ENCODE measurements at places on chromosomes 5 and 9.

GRCh38 chr5:9951865-9952516 lies 297.7 kb downstream of the ATPSCKMT start:
- DNase-seq: no peak

- peak; percentile 65 for DNase-seq
These were observed 79.5 kb downstream of the PRRT1B start for GRCh38 chr9:131624636-131625507.

DNA sequence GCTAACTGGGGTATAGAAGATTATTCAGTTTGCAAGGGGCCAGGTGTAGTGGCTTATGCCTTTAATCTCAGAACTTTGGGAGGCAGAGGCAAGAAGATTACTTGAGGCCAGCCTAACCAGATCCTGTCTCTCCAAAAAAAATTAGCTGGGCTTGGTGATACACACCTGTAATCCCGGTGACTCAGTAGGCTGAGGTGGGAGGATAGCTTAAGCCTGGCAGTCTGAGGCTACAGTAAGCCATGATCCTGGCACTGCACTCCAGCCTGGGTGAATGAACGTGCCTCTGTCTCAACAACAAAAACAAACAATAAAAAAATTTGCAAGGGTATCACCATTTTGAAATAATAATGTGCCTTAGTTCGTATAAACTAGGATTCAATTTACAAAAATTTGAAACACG lies 51.3 kb downstream of the BAAT start:
- DNase-seq: no peak

- DNase-seq: peak; percentile 18
These were observed 5.5 kb upstream of the DPM2 start for GRCh38 chr9:127943011-127943662.

DNA sequence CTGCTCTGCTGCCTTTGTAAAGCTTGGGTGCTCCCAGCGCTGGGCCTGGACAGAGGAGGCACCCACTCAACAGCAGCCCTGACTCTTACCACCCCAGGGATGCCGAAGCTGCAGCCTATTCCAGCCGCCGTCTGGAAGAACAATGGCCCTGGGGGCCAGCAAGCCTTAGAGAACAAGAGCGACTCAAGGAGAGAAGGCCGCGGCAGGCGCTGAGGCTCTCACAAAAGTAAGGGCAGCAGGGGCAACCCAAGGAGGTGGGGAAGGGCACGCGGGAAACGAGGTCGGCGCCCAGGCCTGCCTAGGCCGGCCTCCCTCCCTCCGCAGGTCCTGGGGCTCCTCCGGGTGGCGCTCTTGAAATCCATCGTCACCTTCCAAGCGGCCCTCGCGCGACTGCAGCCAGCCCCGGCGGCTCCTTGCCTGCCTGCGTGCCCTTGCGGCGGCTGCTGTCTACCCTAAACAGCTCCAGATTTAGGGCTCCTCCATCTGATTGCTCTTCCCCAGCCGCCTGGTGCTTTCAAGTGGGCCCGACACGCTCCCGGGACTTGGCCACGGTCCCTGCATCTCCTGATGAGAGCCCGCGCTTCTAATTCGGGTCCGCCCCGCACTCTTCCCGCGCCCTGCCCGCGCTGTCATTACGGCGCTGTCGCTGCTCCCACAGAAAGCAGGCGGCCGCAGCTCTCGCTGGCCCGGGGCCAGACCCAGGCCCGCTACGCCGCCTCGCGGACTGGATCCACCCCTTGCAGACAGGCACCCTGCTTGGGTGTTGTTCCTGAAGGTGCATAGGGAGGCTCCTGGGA lies 213.3 kb downstream of the SEMA6A start:
- DNase-seq: peak; percentile 78

GRCh38 chr9:84971571-84971970 lies 302.0 kb downstream of the NTRK2 start:
- no peak for DNase-seq

DNA sequence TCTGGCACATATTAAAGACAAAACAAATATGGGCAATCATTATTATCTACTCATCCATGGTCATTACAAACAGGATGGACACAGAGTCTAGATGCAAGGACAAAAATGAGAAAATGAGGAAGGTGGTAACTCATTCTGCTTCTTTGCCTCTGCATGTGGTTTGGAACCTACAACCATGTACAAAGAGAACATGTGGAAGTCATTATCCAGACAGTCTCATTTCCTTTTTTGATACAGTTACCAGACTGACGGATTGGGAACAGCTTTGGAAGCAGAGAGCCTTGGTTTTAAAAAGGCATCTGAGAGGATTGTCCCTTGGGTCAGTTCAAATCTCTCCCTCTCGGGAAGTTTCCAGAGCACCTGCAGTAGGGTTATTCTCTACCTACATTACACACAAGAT lies 433.4 kb upstream of the TNC start:
- DNase-seq: no peak

- no peak for DNase-seq
These were observed 757.5 kb upstream of the CTNND2 start for GRCh38 chr5:12661617-12662370.

DNA sequence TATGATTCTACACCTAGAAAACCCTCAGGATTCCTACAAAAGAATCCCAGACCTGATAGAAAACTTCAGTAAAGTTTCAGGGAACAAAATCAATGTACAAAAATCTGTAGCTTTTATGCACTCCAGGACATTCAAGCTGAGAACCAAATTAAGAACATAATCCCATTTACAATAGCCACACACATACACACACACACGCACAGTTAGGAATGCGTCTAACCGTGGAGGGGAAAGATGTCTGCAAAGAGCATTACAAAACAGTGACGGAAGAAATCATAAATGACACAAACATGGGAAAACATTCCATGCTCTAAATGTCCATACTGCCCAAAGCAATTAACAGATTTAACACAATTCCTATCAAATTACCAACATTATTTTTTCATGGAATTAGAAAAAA lies 51.4 kb upstream of the CAST start:
- no peak for DNase-seq

DNA sequence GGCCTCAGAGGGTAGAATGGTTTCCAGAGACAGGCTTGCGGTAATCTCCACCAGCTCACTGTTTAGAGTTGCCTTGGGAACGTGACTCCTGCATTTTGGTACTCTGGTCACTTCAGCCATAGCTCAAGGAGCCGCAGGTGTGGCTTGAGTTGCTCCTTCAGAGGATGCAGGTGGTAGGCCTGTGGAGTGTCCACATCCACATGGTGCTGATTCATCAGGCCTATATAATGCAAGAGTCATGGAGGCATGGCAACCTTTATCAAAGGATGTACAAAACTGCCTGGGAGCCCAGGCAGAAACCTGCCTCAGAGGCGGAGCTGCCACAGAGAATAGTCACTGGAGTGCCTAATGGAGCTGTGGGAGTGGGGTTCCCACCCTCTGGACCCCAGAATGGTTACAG lies 114.2 kb downstream of the ANXA1 start:
- DNase-seq: no peak

DNA sequence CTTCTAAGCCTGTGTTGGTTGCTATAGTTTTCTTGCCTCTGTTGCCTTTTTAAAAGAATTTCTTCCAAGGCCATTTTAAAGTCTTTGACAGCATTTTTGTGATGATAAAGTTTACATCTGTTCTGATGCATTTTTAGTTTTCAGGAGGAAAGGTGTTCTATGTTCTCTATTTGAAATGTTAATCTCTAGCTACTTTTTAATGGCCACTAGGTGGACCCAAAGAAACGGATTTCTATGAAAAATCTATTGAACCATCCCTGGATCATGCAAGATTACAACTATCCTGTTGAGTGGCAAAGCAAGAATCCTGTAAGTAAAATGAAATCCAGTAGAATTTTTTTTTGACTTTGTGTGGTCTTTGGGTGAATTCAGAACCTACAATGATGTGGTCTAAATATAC lies 60.2 kb downstream of the MELK start:
- no peak for DNase-seq

Measured in heart right ventricle (tissue), 16 donors.